ENCODE measurements at places on chromosomes 6 and 20.

DNA sequence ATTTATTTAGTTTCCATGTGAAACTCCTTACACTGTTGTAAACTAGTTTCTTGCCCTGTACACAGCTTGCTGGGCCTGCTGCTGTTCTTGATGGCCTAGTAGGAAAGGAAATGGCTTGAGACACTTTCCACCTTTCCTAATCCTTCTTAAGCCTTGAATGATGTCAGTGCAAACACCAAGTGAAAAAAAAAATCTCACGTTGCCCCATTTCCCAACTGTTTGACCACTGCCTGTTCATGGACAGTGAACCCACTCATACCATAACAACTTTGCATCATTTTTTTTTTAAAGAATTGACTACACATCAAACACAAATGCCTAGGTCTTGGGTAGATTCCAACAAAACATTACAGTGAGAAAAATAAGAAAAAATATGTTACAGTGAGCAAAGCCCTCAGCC, 653.6 kb upstream of the FLRT3 start:
- no peak for DNase-seq

DNA sequence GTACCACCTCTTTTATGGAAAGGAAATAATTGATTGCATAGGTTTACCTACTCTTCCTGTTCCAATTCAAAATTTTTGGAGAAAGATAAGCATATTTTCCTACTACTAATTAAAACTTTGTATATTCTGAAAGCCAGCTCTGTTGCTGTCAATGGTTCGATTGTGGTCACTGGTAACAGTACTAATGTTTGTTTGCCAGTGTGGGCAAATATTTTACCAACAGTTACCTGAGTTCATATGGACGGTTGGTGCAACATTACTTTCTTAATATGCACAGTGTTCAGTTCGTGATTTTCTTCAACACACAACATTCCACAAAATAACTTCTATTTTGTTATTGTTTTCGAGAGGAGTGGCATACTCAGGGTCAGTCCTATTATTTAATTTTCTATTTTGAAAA, 17.1 kb upstream of the CTAGE9 start:
- DNase-seq, result no peak

DNA sequence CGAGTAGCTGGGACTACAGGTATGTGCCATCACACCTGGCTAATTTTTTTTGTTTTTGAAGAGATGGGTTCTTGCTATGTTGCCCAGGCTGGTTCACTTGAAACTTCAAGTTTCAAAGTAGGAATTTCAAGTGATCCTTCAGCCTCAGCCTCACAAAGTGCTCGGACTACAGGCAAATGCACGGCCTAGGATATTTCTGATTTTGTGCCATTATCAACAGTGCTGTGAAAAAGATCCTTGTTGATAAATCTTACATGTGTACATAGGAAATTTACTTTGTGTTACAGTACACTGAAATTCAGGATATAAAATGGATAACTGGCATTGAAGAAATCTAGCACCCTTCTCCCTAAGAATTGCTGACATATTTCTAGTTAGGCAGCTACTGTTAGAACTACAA, 184.6 kb upstream of the PRDM1 start:
- no peak for DNase-seq

DNA sequence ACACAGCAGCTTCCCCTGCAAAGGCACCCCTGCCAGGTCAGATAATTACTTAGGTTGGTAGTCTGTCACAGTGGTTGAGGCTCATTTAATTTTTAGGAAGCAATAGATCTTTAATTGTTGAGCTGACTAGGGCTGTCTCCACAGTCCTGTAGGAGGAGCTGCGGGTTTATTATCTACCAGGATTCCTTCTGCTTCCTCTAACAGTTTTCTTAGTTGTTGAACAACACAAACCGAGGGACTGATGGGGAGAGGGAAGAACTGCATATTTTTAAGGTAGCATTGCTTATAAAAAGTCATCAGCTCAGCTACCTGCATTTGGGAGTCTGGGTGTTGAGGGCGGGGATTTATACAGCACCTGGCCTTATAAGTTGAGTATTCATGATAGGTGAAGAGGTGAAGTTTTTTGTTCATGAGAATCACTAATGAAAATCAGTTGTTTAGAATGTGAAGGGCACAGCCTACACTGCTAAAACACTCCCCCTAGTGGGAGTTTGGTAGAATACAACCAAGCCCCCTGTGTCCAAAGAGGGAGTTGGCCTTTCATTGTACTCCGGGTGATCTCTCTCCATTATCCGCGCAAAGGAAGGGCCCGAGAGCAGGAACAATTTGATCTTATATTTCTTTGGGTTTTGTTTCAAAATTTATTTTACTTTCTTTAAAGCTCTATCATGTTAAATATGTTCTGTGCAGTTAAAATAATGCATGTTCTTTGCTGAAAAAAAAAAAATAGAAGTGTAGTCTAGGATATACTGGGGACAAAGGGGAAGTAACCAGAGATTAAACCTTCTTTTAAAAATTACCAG, 69.6 kb downstream of the SSR1 start:
- peak; percentile 59 for DNase-seq

GRCh38 chr6:5390177-5390576, 128.9 kb downstream of the FARS2 start:
- no peak for DNase-seq

GRCh38 chr20:35621560-35621946, 5.9 kb downstream of the SPAG4 start:
- no peak for DNase-seq

DNA sequence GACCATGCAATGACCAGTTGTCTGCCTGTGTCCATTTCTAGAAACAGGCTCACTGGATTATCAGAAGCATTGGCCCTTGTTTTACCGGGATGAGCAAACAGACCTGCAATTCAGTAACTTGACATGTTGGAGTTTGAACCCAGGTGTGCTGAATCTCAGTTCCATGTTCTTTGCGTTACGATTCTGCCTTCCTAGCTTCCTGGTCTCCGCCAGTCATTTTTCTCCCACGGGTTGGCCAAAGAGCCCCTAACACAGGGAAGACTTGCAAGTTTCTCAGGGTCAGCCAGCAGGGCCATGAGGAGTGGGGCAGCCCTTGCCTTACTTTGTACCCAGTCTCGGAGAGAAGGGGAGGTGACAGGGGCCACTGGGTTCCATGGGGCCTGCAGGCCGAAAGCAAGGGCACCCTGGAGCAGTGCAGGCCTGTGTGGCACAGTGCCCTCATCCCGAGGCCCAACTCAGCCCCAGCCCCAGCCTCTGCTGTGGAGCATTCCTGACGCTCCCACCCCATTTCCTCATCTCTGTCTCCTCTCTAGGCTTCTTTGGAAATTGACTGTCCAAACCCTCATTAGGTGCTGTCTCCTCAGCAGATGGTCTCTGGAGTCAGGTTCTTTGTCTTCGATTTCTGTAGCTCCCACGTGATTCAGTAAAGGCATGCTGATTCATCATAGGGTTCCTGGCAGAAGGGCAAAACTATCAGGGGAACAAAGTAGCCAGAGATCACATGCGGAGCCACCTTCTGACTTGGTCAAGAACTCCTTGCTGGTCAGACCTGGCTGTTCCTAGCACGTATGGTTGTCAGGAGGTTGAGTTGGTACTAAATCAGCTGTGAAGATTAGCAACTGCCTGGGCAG, 23.6 kb downstream of the CDS2 start:
- DNase-seq, result no peak

DNA sequence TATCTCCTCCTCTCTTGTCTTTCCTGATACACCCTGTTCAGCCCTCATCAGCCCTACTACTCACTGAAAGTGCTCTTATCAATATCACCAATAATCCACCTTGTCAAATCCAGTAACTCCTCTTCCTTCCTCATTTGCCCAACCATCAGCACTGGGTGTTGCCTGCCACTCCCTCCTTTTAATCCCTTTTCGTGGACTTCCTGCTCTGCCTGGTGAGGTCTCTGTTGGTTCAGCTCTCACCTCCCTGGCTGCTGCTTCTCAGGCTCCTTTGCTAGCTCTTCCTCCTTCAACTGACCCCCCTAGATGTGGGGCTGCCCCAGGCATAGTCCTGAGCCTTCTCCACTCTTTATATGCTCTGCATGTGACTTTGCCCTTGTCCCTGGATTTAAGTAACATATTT, 92.5 kb downstream of the PREP start:
- DNase-seq, result no peak

DNA sequence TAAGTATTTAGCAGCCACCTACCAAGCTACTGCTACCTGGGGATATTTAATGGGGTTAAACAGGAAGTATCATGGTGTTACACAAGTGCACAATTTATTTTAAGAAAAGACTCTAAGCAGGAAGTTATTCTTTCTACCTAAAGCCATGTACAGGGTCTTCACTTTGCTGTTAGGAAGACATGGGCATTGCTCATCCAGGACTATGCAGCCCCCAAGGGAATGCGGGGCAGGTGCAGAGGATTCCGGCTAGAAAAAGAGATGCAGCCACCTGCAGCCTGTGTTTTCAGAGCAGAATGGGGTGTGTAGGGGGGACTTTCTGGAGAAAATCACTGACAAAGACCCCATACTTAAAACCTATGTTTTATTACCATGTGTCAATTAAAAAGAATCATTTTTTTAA, 399.1 kb upstream of the NOX3 start:
- DNase-seq, result no peak

DNA sequence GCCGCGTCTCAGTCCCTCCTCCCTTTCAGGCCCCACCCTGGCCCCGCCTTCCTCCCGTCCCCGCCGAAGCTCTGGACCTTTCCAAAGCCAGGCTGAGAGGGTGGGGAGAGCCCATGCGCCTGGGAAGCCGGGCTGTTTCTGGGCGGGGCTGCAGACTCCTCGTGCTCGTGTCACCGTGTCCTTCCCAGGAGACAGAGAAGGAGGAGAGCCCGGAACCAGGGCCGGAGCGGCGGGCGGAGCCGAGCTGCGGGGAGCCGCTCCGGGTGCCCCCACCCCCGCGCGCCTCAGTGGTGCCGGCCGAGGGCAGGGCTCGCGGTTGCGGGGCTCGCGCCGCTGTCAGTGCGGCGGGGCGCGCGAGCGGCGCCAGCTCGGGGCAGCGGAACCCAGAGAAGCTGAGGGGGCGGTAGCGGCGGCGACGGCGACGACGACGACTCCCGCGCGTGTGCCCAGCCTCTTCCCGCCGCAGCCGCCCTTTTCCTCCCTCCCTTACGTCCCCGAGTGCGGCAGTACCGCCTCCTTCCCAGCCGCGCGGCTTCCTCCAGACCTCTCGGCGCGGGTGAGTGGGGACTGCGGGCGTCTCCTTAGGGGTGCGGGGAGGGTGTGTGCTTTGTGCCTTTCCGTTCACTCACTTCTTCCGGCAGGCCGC, at the start of gene RALY:
Gene RALY, plus strand, starts transcription at position 336 of the 646 bp plus-strand sequence. CDS start 78,164 bp downstream, outside the sequence.
- DNase-seq, result no peak

- no peak for DNase-seq
Observed at GRCh38 chr6:162671580-162672165, 55.9 kb downstream of the PRKN start.

DNA sequence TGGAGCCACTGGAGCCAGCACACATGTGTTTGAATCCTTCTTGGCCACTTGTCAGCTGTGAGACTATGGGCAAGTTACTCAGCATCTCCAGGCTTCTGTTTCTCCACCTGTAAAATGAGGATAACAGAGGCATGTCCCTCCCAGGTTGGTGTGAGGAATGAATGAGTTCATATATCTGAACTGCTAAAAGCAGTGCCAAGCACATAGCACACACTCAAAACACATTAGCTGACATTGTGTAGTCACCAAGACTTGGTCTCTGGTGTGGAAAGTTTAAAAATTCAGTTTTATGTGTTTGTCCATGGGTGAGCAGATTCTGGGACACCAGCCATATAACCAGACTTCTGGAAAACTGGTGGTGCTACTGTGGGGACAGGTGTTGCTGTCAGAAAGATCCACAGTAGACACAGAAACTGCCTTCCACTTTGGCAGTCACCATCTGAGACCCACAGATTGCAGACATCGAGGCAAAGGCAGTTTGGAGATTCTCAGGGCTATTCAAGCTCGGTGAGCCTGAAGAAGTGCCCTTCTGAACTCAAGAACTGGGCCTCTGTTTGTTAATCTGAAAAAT, 115.8 kb downstream of the MRPL14 start:
- DNase-seq, result no peak

GRCh38 chr6:31473780-31474761, 23.9 kb upstream of the MICB start:
- no peak for DNase-seq

DNA sequence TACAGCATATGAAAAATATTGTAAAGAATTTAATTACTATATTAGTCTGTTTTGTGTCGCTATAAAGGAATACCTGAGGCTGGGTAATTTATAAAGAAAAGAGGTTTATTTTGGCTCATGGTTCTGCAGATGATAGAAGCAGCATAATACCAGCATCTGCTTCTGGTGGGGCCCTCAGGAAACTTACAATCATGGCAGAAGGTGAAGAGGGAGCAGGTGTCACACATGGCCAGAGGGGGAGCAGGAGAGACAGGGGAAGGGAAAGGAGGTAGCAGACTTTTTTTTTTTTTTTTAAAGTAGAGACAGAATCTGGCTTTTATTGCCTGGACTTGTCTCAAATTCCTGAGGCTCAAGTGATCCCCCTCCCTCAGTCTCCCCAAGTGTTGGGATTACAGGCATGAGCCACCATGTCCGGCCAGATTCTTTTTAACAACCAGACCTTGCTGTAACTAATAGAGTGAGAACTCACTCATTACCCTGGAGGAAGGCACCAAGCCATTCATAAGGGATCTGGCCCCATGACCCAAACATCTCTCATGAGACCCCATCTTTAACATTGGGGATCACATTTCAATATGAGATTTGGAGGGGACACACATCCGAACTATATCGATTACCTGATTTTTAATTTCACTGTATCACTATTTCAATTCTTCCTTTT, 64.6 kb downstream of the MAN1A1 start:
- DNase-seq, result no peak

DNA sequence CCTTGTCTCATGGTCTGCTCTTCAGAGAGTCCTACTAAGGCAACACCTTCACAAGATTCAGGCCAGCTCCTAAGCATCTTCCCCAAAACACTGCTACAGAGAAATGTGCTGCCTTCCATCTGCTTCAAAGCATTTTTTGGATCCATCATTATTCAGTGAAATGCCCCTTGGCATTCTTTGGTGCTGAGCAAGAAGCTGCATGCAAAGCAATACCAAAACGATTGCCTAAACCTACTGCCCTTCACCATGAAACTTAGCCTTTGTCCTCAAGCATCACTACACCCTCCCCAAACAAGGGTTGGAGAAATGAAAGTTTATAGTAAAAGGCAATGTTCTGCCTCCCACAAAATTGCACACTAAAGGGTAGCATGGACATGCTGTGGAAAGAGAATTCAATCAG, 93.5 kb downstream of the SNAP25 start:
- no peak for DNase-seq

- DNase-seq, result no peak
Observed at GRCh38 chr6:117989086-117989485, 82.0 kb downstream of the SLC35F1 start.

DNA sequence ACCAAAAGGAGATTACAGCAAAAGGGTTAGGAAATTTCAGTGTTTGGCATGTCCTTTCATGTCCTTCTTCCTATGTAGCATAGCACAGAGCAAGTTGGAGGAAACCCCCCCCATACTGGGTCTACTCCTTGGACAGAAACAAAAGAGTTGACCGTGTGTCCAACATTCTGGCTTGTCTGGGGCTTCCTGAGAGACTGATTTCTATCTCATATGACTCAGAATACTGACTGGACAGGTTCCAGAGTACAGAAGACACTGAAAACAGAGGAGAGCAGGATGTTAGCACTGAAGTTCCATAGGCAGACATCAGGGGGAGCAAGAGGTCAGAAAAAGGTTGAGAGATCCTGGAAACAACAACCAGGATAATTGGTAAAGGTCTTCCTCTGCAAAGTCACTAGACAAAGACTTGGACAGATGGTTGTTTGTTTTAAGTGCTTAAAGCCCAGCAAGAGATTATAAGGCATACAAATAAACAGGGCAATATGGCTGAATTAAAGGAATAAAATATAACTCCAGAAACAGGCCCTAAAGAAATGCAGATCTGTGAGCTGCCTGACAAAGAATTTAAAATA, 48.4 kb downstream of the USP49 start:
- DNase-seq, result no peak

- DNase-seq, result no peak
Observed at GRCh38 chr6:112203577-112204349, 50.6 kb downstream of the LAMA4 start.

Measured in hypothalamus (tissue), 51 donors.